ENCODE measurements at places on chromosomes 7 and 10.

GRCh38 chr7:101133621-101134398 lies 6.9 kb downstream of the SERPINE1 start:
- DNase-seq: no peak

DNA sequence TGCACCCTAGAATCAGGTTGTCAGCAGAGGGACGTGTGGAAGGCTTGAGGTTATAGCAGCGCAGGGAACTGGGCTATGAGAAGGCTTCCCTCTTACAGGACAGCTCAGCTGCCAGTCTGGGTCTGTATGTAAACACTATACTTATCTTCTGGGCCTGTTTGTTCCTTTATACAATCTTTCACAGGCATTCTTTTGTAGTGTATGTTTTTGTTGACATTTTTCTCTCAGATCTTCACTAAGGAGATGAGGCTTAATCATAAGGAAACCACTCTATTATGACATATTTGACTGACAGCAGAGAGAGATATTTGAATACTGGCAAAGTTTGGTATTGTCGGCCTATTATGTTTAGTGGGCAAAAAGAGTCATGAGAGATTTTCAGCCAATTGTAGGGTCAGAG lies 929 bp downstream of the GBF1 start:
- DNase-seq: no peak

GRCh38 chr10:48504141-48504885 lies 100.6 kb downstream of the ARHGAP22 start:
- DNase-seq: no peak

DNA sequence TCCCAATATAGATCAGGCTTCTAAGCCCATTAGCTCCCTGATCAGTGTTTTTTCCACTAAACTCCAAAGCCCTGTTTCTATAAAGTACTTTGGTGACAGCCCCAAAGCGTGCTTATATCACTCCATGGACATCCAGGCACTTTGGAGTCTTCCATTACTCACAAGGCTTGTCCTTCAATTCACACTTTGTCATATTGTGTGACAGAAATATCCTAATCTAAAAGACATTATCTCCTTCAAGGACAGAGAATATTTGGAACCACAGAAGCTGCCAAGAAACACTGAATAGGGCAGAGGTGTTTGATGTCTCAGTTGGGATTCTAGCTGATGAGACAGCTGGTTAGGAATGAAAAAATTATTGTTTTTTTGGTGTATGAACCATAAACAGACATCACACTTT lies 18.4 kb downstream of the CYP2C19 start:
- DNase-seq: no peak

DNA sequence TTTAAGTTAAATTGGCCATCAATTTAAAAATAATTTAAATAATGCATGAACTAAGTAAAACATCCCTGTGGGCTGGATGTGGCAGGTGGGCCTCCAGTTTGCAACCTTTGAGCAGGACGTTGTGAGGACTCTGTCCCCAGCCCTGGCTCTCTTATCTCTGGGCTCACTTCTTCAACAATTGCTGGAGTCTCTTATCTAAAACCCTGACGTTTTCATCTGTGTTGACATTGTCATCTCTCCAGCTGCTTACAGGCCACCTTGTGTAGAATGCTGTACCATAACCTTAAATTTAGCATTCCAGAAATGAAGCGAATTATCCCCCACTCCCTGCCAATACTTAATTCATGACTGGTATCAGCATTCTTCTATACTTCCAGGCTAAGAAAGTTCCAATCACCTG lies 3.2 kb upstream of the KIF5B start:
- DNase-seq: no peak

DNA sequence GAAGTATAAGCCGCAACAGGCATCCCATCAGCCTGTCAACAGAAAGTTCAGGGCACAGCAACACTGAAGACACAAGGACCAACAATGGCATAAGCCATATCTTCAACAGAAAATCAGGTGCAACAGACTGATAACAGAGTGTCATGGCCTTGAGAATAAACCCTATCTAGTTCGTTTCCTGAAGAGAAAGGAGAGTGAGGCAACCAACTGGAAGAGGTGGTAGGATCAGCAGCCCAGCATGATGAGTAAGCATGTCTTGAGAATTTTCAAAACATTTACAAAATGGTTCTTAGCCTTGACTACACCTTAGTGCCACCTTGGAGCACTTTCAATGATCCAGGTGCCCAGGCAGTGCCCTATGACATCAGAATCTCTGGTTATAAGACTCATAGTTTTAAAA lies 290.2 kb upstream of the SEMA3C start:
- DNase-seq: no peak

DNA sequence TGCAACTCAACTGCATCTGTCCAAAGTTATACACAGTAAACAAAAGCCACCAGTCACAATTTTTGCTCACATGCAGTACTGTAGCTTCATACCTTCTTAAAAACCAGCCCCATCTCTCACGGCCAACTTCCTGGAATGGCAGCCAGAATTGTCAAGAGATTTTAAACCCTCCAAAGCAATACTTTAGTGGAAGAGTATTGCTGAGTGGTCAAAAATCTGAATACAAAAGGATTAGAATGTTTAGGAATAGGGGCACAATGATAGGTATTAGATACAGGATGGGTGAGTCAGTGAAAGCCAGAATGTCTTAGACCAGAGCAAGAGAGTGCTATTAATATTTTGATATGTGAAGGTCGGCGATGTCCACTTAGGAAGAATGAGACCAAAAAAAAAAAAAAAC lies 193.9 kb downstream of the AGMO start:
- no peak for DNase-seq

GRCh38 chr10:102434394-102435132 lies 2.2 kb upstream of the CUEDC2 start:
- DNase-seq: no peak

DNA sequence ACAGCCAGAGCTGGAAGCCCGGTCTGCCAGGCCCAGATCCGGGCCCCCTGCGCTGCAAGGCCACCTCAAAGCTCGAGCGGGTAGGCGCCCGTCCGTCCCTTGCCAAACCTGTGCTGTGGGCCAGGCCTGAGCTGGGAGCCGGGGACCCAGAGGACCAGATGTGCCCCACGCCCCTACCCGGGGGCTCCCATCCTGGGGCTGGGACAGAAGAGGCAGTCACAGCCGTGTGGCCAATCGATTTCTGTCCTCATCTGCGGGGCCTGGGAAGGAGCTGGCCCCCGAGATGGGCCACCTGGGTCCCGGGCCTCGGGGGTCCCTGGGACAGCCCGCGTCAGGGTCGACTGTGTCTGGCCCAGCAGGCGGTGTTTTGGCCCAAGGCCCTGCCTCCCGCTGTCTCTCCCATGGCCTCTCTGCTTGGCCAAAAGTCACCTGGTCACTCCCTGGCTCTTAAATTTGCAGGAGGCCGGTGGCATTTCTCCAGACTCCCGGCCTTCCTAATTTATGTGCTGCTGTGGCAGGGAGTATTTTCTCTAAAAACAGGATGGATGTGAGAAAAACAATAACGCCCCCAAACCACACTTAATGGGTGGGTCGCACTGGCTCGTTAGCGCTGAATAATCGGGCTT lies 63.8 kb downstream of the UNCX start:
- DNase-seq: no peak

GRCh38 chr10:86819567-86819966 lies 63.1 kb downstream of the BMPR1A start:
- no peak for DNase-seq

- no peak for DNase-seq
Observed at GRCh38 chr7:28858206-28858605, 99.9 kb downstream of the TRIL start.

DNA sequence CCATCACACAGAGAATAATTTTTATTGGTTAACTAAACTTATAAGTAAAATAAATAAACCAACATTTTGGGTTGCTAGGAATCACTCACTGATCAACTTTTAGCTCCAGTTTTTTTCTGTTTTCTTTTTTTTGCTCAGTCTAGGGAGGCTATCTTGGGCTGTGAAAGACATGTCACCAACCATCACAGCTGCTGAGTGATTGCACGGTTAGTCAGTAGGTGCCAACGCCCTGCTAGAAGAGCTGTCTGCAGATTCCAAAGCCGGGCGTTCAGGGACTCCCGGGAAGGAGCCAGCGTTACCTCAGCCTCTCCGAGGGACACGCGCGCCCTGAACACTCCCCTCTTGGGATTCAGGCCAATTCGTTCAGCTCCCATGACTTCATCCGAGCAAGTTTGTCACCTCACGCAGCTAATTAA lies 604 bp upstream of the STAM start:
- no peak for DNase-seq

- DNase-seq: no peak
Observed at GRCh38 chr10:70499836-70500167, 21.2 kb downstream of the PALD1 start.

- no peak for DNase-seq
Observed at GRCh38 chr10:124066781-124067714, 26.4 kb downstream of the CHST15 start.

GRCh38 chr10:34081347-34081743 lies 733.8 kb downstream of the PARD3 start:
- DNase-seq: no peak
